ENCODE measurements at places on chromosomes 16 and 17.
A peak's percentile ranks its signal among the peaks of the same experiment; 100 is the strongest.

GRCh38 chr17:74027444-74027843, 176.0 kb upstream of the RPL38 start:
- no peak for DNase-seq

GRCh38 chr16:79156761-79157160, 443.8 kb downstream of the MAF start:
- no peak for DNase-seq

GRCh38 chr17:76566613-76566943, 19.1 kb downstream of the ST6GALNAC2 start:
- DNase-seq: no peak

DNA sequence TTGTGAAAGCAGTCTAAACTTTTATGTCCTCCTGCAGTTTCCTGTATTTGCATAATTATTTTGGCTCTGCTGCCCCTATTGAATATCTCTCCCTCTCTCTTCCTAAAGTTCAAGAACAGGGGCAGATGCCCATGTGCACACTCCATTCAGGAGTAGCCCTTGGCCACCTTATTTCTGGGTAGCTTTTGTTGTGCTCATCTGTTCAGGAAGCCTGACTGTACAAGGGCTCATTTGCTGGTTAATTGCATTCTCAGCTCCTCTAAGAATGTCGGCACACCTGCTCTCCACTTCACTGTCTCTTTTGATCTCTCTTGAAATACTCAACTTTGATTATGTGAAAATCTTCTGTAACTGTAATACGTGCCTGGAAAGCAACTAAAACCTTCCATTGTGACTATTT, 1378.8 kb upstream of the CDH8 start:
- no peak for DNase-seq

DNA sequence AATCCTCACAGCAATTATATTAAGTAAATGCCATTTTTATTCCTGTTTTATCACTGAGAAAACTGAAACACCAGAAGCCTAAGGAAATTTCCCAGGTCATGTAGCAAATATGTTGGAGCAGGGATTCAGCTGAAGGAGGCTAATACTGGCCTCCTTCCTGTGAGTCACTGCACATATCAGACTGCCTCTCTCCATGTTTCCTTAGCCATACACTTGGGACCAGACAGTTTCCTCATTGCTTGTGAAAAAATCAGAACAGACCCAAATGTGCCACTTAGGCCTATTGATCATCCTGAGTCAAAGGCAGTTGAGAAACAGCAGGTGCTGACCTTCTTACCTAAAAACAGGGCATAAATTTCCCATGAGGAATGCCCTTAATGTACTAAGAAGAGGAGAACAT, 18.9 kb upstream of the ELAC2 start:
- DNase-seq: no peak

- DNase-seq: no peak
Observed at GRCh38 chr16:17308186-17308585, 162.6 kb downstream of the XYLT1 start.

DNA sequence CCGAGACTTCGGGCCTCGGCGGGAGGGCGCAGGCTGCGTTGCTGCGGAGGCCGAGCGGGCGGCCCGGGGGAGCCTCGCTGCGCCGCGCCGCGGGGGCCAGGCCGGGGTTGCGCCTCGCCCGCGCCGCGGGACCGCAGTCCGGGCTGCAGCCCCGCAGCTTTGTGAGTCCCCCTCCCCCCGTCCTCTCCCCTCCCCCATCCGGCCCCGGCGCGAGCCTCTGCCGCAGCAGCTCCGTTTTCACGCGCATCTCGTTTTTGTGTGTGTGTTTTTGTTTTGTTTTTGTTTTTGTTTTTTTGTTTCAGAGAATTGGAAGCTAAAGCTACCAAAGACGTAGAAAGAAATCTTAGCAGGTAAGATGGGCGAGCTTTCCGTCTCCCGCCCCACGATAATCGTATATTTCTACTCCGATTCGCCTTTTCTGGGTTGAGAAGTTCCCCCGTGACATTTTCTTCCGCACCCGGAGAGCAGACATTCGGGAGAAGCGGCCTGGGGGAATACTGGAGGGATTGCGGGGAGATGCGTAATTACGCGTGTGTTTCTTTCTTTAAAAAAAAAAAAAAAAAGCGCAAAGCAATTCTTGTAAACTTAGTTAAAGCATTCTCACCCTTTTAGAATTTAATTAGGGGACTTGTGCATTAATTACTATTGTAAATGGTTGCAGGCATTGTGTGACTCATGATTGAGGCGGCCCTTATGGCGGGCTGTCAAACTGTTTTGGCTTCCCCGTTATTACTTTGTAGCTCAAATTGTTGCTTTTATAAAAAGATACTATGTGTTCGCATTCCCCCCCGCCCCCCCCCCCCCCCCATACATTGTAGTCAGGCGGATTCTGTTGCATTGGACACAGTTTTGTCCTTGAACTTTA, 732 bp downstream of the TNRC6A start:
- peak; percentile 51 for DNase-seq

GRCh38 chr16:1054660-1055556, 17.6 kb upstream of the SSTR5 start:
- peak; percentile 83 for DNase-seq

GRCh38 chr17:36600465-36600864, 918 bp upstream of the MRM1 start:
- no peak for DNase-seq

GRCh38 chr16:84062734-84063640, 20.4 kb upstream of the SLC38A8 start:
- DNase-seq: peak; percentile 91

GRCh38 chr16:46789499-46790414, 41.2 kb downstream of the C16orf87 start:
- DNase-seq: peak; percentile 72

- no peak for DNase-seq
Observed at GRCh38 chr16:13042291-13042685, 140.9 kb downstream of the SHISA9 start.

- peak; percentile 28 for DNase-seq
Observed at GRCh38 chr16:70018254-70018653, 67.1 kb downstream of the CLEC18A start.

DNA sequence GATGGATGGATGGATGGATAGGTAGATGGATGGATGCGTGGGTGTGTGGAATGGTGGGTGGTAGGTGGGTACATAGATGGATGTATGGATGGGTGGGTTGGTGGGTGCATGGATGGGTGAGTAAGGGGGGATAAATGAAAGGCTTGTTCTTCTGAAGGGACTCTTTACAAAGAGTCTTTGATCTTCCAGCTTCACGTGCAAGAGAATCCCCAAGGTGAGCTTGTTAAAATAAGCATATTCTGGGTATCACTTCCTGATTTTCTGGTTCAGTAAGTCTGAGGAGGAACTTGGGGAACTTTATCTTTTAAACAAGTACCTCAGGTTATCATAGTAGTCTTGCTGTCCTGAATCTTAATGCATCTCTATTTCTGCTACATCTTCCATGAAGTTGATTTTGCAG, 639.1 kb downstream of the MAF start:
- DNase-seq: no peak
